Cortex of kidney (tissue), 1 donor: ENCODE measurements at places on chromosomes 1 and 21.

GRCh38 chr1:12049616-12050015, 13.5 kb upstream of the TNFRSF8 start:
- no peak for DNase-seq

DNA sequence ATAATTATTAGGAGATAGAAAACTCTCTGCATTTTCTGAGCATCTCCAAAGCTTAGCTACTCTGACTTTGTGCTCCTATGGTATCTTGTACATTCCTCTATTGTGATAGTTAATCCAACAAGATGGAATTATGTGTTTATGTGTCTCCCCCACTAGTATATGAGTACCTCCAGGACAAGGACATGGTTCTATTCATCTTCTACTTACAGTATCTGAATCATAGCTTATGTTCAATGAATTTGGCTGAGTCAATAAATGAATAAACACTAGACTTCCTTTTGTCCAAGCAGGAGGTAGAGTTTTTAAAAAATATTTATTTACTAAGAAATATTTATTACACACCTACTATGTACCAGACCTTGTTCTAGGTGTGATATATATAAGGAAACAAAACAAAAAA, 18.4 kb upstream of the CTH start:
- DNase-seq = no peak

- DNase-seq = no peak
Measured at GRCh38 chr1:147773215-147773715, 12.9 kb upstream of the GJA5 start.

GRCh38 chr1:176752505-176752904, 289.5 kb downstream of the PAPPA2 start:
- DNase-seq = no peak

GRCh38 chr1:89931964-89932363, 62.9 kb upstream of the ZNF326 start:
- DNase-seq = no peak
